AG09309 (cell line): ENCODE measurements at places on chromosomes 7 and 10.
A peak's percentile ranks its signal among the peaks of the same experiment; 100 is the strongest.

GRCh38 chr10:34229917-34230316 lies 585.2 kb downstream of the PARD3 start:
- DNase-seq = no peak

GRCh38 chr7:132577206-132578049 lies 1.2 kb upstream of the PLXNA4 start:
- DNase-seq = peak; percentile 11

DNA sequence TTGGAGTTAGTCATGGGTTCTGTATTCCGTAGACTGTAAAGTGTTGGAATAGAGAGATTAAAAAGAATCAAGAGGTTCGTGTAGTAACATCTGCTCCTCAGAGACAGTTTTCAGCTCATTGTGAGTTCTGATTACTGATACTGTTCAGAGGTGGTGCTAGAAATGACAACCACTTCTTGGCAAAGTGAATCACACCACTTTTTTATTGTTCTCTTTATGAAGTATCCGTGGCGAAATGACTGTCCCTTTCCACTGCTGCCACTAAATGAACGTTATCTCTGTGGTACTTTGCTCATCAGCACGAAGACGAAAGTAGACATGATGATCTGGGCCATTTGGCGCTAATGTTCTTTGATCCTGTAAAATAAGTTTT lies 860 bp downstream of the RPP30 start:
- no peak for DNase-seq

DNA sequence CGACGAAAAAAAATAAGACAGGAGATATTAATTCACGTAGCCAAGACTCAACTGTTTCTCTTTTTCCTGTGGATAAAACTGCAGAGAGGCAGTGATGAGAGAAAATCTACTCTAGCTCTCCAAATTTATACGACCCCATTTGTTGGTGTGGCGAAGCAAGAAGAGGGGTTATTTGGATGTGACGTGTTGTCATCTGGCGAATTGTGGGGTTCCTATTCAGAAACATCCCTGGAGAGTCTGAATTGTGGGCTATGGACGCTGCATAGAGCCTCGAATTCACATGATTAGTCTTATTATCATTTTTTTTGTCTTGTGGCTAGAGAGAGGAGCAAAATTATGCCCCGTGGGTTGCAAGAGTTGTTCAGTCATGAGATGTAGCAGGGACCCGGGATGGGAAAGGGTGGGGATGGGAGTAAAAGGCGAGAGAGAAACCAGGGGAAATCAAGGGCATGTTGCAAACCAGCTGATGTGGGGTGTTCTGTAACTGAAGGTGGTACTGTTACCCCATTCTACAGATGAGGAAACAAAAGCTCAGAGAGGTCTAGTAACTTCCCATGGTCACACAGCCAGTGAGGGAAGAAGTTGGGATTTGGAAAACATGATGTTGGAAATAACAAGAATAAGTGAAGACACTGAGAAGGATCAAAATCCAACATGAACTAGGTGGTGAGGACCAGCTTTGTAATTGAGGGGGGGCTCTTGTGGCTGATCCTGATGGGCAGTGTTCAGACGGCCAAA lies 69.2 kb upstream of the SFMBT2 start:
- no peak for DNase-seq

GRCh38 chr10:95889830-95890229 lies 17.9 kb upstream of the CC2D2B start:
- DNase-seq = no peak

GRCh38 chr7:82507976-82508677 lies 64.5 kb upstream of the CACNA2D1 start:
- no peak for DNase-seq

- DNase-seq = no peak
Measured at GRCh38 chr10:67603086-67603485, 92.9 kb downstream of the CTNNA3 start.

GRCh38 chr10:56622335-56622973 lies 261.4 kb upstream of the ZWINT start:
- no peak for DNase-seq

DNA sequence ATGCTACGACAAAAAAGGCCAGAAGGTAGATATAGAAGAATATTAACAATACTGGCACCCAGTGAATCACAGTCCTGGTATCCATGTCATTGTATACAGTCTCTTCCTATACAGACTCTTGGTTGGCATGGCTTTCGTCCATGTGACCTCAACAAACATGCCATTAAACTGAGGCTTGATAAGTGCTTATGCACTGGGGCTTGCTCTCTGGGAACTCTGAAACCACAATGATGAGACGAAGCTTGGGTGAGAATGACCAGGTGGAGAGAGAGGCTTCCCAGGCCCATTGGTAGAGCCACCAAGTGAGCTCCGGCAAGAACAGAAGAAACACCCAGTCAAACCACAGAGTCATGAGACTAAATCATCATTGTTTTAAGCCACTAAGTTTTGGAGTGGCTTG lies 33.2 kb downstream of the PNPLA8 start:
- DNase-seq = no peak

- DNase-seq = no peak
Measured at GRCh38 chr10:101030496-101031127, 317 bp downstream of the PDZD7 start.

DNA sequence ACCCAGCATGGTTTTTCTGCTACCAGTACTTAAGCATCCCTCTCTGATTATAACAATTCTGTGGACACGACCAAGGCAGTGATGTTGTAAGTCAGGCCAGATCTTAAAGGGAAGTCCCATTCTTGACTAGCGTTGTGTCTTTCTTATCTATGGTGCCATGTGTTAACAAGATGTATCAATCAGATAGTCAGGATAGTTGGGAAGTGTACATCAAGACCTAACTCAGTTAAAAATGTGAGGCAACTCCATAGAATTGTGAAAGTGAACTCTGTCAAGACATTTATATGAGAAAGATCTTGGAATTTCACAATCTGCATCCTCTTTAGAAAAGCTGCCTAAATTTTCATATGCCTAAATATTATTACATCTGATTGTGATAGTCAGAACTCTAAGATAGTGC lies 341.7 kb upstream of the SEMA3D start:
- DNase-seq = peak; percentile 28

- no peak for DNase-seq
Measured at GRCh38 chr7:131942287-131943150, 386.1 kb upstream of the PODXL start.

DNA sequence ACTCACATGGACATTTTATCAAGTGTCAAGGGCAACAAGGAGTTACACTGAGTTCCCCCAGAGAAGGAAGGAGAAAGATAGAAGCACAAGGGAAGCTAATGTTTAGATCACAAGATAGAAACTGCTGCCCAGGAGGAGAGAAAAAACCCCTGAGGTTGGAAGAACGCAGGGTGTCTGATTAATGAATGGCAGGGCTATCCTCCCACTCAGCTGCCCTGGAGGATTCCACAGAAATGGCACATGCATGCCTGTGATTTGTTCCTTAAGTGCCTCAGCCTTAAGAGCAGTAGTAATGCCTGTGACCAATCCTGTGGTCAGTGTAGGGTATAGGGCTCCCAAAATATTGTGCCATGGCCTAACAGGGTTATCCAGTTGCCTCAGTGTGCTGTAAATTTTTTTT lies 20.2 kb downstream of the DNAJB9 start:
- no peak for DNase-seq

GRCh38 chr10:4137299-4137698 lies 352.3 kb upstream of the KLF6 start:
- DNase-seq = no peak

GRCh38 chr7:128405471-128406313 lies 4.1 kb downstream of the IMPDH1 start:
- no peak for DNase-seq

DNA sequence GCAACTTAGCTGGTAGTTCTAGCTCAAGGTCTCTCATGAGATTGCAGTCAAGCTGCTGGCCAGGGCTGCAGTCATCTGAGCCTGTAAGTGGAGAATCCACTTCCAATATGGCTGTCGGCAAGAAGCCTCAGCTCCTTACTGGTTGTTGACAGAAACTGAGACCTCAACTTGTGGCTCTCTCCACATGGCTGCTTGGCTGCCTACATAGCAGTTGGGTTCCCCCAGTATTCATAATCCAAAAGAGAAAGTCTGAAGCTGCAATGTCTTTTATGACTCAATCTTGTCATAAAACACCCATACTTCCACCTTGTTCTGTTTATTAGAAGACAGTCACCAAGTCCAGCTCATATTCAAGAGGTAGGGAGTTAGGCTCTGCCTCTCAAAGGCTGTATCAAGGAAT lies 334.9 kb upstream of the KMT2E start:
- no peak for DNase-seq

GRCh38 chr7:66557214-66558200 lies 71.2 kb upstream of the KCTD7 start:
- no peak for DNase-seq

GRCh38 chr10:96263669-96264068 lies 7.7 kb downstream of the BLNK start:
- no peak for DNase-seq

DNA sequence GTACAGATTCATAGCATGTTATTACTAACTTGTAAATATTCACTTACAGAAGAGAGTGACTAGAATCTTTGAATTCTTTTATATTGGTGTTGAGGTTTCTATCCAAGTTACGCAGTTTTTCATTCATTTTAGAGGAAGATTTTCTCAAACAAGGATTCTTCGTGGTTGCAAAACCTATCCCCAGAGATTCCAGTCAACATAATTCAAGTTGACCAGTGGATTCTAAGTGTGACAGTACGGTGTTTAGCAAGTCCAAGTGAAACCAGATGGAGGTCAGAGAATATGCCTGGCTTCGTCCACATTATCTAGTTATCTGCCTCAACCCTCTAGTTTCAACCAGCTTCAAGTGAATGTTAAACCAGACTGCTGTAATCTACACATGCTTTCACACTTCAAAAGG lies 131.9 kb downstream of the SDK1 start:
- DNase-seq = no peak

GRCh38 chr10:52376694-52377354 lies 62.7 kb downstream of the DKK1 start:
- DNase-seq = no peak

GRCh38 chr7:143974459-143974858 lies 19.8 kb downstream of the OR2F1 start:
- DNase-seq = peak; percentile 35

GRCh38 chr7:82595176-82595575 lies 151.6 kb upstream of the CACNA2D1 start:
- no peak for DNase-seq

- no peak for DNase-seq
Measured at GRCh38 chr7:81929386-81929785, 159.5 kb upstream of the HGF start.

DNA sequence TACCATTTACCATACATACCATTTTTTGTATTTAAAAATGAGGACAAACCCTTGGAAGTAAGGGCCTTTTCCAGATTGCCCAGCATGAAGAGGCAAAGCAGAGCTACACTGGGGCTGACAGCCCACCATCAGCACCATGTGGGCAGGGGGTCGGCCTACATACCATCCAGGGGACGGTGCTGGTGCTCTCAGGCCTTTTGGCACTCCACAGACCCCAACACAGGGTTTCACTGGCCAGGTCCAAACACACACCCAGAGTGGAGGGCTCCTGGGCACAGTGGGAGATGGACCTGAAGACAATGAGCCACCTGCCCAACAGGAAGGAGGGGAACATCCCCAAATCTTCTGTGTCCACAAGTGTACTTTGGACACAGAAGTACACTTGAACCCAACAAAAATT lies 69.2 kb upstream of the CAMK2B start:
- no peak for DNase-seq

- DNase-seq = no peak
Measured at GRCh38 chr10:106612381-106612780, 552.1 kb downstream of the SORCS1 start.

DNA sequence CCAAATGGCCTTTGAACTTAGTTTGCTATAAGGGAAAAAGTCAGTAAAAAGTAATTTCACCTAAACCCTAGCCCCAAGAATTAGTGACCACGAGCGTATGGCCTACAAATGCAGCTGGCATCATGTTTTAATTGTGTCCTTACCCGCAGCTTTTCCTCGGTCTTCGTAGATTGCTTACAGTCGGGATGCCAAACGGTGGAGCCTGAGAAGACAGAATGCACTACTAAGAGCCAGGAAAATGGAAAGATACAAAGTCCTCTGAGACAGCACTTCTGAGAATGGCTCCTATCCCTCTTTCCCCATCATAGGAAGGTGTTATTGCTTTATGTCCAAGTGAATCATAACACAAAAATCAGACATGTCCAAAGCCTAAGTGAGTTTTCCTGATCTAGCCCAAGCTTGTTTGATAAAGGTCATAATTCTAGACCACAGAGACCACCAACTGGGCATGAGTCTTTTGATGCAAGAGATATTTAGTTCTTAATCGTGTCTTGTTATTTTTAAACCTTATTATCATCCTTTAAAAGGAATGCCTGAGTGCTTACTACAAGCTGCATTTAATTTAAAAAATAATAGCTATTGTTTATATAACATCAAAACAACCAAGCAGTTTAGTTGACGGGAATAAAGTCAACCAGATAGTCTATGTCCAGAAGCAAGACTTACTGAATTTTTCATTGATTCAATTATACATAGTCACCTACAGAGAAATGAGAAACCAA lies 83.7 kb upstream of the AFAP1L2 start:
- no peak for DNase-seq

DNA sequence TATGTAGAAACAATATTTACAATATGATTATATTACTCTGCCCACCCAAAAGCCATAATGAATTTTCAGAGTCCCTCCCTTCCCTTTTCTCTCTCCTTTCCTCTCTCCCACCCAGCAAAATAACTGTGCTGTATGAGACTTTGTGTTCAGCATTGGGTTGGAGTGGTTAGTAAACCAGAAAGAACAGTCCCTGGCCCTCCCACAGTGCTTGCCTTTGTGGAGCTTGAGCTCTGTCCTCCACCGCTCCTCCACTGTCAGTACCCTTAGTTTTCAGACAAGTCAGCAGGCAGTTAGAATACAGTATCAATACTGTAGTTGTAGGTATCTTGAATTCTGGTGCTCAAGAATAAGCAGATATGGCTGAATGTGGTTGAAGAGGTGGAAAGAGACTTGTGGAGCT lies 92.7 kb downstream of the CDK14 start:
- DNase-seq = no peak

- DNase-seq = no peak
Measured at GRCh38 chr10:112259688-112260087, 23.5 kb upstream of the TECTB start.

GRCh38 chr10:17196573-17196972 lies 4.9 kb downstream of the TRDMT1 start:
- DNase-seq = no peak

DNA sequence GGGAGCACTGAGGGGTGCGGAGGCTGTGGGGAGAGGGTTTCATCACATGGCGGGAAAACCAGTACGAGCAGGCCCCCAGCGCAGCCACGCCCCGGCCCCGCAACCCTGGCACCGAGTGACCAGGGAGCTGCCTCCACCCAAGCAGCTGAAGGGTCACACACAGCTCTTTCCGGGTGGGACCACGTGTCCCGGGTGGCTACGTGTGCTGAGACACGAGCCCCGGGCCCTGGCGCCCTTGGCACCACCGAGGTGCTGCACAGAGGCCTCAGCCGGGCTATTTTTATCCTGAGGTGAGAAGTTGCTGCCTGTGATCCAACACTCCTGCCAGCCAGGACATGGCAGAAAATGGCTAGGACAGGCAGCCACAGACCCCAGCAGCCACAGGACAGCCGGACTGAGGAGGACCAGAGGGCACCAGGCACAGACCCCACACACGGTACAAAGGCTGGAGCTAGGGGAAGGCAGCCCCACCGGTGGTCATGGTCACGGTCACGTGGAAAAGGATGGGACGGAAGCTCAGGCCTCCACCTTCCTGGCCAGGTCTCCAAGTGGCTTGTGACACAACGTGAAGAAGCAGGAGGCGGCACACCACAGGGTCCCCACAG lies 223.7 kb downstream of the MAD1L1 start:
- no peak for DNase-seq
